Astrocyte (in vitro differentiated cells and primary cell): ENCODE measurements at places on chromosomes 12 and 14.

- peak; percentile 30 for DNase-seq
These were observed 274.7 kb downstream of the DAD1 start for GRCh38 chr14:22314183-22314820.

- no peak for DNase-seq
These were observed 1538.3 kb upstream of the SEL1L start for GRCh38 chr14:83071888-83072501.

DNA sequence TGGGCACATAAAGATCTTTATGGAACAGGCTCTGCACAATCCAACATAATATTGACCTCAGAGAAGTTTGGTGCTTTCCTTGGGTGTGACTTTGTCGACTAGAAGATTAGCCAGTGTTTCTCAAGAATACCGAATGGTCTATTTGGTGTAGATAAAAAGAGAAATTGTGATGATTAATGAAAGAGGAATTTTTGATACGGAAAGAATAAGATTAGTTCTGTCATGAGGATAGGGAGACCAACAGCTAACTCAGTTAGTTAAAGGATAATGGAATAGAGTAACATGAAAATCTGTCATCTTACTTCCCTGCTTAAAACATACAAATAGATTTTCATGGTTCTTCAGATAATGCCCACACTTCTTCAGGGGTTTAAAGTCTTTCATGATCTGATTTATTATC, 24.2 kb downstream of the PTPRO start:
- DNase-seq, result no peak

DNA sequence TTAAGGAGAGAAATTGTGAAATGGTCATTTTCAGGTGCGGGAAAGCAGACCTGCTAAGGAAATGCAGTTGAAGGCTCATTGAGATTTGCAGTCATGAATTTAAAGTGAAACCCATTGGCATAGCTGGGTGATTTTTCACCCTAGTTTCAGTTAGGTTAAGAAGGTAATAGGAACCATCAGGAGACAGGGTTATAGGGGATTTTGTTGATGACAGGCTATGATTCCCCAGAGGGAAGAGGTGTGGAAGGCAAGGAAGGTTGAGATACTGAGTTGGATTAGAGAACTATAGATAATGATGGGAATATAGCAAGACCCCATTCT, 22.7 kb upstream of the BMAL2 start:
- DNase-seq, result no peak

GRCh38 chr14:105279642-105280361, 21.0 kb downstream of the BRF1 start:
- no peak for DNase-seq

DNA sequence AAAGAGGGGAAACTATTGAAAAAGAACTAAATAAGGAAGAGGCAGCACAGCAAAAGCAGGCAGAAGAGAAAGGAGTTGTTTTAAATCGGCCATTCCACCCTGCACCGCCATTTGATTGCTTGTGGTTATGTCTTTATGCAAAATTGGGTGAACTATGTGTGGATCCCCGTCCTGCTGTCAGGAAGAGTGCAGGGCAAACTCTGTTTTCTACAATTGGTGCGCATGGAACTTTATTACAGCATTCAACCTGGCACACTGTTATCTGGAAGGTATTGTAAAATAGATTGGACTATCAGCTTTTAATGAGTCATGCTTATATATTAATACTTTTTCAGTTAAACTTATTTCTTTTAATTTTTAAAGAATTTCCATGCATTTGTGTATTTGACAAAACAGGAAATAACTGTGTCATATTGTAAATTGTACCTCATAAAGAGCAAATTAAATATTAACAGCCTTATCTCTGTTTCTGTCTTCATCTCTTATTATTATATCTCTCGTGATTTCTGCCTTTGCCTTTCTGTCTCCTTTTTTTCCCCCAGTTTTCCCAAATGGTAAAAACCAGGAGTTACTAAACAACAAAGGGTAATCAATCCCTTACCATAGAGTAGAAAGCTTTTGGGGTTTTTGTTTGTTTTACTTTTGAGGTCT, 86.4 kb downstream of the MON2 start:
- no peak for DNase-seq

GRCh38 chr12:126369487-126370463, 1304.5 kb downstream of the AACS start:
- peak; percentile 76 for DNase-seq

- peak; percentile 41 for DNase-seq
These were observed 24.8 kb downstream of the GOLGA3 start for GRCh38 chr12:132803888-132804287.

DNA sequence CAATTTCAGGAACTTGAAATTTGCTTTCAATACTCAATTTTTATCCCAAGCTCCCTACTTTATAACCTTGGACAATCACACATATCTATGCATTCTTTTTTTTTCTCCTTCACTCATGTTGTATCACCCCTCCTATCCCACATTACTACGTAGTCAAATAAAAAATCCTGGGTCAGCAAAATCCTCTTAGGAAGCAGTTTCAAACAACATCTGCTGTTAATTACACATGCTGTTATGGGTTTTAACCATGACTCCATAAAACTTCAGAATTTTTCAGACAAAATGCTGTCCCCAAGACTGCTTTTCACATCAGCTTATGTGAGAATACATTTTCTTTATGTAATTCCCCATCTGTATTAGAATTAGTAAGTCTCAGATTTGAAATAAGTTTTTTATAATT, 61.7 kb downstream of the LRFN5 start:
- peak; percentile 21 for DNase-seq

DNA sequence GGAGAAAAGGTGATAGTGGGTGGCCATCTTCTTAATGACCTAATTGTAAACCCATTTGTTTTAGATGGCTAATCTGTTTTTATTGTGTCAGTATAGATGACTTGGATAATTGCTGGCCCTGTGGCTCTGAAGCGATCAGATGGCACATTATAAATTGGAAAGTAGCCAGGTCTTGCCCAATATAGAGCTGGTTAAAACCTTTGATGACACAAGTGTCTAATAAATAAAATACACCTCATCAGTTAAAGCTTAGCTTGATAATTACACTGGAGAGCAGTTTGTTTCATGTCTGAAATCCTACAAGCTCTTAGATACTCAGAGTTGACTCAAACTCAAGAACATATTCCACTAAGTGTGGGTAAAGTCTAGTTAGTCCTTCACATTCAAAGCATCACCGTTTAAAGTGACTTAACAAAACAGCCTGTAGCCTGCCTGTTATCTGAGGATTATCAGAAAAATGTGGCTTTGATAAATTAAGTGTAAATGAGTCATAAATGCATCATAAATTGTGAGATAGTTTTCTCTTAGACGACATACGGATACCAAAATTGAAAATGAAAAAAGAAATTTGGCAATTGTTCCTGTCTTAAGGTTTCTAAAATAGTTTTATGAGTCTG, 280.9 kb downstream of the LRIG3 start:
- DNase-seq, result peak; percentile 91

GRCh38 chr12:94204499-94205247, 56.3 kb downstream of the PLXNC1 start:
- no peak for DNase-seq

GRCh38 chr14:95315156-95315555, 4.6 kb downstream of the CLMN start:
- no peak for DNase-seq

- no peak for DNase-seq
These were observed 98.2 kb downstream of the BTG1 start for GRCh38 chr12:92047393-92047826.

DNA sequence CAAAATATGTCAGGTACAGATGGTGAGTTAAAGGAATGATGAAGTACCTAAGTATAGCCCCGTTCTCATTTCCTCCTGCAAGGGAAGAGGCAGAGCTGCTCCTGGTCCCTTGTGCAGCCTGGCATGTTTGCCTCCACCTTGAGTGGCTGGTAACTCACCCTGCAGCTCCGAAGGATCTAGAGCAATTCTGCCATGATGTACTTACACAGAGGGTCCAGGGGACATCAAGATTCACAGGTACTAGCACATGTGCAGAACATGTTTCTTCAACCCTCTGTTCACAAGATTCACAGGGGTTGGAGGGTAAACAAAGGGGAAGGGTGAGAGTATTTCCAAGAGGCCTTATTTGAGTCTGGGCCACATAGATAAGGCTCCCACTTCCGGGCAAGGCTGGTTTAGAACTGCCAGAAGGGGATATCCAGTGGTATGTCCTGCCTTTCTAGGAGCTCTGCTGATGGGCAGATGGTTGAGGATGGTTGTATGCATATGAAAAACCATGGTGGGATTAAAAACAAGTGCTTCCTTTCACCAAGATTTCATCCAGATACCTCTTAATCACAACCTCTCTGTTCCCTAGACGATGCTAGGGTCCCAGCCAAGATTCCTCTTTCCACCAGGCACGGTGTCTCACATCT, 7.7 kb downstream of the DCTN2 start:
- DNase-seq, result no peak

DNA sequence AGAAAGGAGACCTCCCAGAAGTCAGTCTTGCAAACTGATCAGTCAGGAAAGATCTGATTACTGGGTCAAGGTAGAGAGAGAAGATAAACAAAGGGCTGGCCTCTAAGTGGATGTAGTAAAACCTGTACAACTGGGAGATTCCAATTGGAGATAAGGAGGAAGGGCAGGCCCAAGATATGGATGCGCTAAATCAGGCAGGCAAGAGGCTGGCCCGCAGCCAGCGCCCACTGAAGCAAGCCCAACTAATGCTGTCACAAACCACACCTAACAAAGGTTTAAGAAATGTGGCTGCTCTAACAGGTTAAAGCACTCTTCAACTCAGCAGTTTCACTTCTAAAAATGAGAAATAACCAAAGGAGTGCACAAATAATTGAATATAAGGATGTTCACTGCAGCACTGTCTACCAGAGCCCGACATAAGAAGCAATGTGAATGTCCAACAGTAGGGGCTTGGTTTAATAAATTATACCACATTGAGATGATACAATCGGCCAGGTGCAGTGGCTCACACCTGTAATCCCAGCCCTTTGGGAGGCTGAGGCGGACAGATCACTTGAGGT, 4.7 kb downstream of the GLTP start:
- DNase-seq, result no peak

- no peak for DNase-seq
These were observed 80.8 kb downstream of the EMP1 start for GRCh38 chr12:13277293-13277692.
